Hindlimb muscle (tissue), 1 donor: ENCODE measurements at places on chromosomes 13 and 19.

- no peak for DNase-seq
Measured at GRCh38 chr13:105918842-105919741, 616.4 kb downstream of the EFNB2 start.

DNA sequence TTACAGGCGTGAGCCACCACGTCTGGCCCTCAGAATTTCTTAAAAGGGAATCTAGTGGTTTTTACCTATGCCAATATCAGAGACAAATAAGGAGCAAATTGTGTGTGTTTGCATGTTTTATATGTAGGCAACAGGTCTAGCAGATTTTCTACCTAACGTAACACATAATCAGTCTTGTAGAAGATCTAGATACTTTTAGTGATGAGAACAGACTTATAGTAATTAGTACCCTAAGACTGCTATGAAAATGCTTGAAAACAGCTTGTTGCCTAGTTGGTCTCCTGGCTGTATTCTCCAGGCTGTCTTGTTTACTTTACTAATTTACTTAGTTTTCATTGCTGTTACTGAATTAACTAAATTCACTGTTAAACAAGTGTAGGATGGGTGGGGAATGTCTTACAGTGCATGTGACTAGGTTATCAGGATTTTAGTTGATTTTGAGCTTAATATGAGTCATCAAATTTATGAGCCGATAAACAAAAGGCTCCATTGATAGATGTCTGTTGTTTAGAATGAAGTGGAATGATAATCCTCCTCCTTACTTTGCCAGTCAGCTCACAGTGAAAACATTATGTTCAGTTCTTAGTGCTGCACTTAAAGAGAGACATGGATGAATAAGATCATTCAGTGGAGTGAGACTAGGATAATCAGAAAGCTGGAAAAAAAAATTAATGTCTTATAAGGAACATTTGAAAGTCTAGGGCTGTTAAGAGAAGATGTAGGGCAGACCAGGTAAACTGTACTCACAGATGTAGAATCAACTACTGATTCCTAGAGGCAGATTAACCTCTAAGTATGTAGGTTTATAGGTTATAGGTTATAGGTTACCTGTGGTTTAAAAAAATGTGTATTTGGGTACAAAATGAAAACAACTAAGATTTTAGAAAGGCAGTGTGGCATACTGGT, 22.4 kb downstream of the GTF2F2 start:
- DNase-seq: no peak

DNA sequence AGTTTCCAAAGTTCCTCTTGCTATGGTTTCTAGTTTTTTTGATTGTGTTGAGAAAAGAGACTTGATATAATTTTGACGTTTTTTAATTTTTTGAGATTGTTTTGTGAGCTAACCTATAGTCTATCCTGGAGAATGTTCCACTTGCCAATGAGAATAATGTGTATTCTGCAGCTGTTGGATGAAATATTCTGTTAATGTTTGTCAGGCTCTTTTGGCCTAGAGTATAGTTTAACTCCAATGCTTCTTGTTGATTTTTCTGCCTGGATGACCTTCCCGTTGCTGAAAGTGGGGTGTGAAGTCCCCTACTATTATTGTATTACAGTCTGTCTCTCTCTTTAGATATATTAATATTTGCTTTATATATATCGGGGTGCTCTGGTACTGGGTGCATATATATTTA, 40.0 kb downstream of the RASA3 start:
- no peak for DNase-seq

DNA sequence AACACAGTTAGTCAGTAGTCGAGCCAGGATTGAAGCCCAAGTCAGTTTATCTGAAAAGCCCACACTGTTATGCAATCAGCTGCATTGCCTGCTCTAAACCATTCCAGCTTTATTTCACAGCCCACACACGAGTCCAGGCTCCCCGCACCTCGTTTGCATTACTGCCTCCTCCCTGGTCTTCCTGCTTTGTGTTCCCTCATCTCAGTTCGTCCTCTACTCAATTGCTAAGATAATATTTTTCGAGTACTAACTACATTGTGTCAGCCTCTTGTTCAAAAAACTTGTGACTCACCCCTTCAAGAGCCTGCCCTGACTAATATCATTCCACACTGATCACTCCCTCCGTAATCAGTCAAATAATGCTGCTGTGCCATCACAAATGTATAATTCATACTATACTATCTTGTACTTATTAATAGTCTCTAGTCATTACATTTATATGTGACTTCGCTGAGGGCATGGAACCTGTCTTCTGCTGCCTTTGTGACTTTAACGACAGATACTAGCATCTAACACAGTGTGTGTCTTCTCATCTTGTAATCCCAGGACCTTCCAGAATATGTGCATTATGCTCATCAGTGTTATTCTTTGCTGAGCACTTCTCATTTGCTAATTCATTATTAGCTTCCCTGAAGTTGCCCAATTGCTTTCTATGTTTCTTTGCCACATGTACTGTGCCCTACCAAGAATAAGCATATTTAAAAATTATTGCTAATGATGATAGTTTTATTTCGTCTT, 26.2 kb upstream of the WDFY2 start:
- DNase-seq: no peak

DNA sequence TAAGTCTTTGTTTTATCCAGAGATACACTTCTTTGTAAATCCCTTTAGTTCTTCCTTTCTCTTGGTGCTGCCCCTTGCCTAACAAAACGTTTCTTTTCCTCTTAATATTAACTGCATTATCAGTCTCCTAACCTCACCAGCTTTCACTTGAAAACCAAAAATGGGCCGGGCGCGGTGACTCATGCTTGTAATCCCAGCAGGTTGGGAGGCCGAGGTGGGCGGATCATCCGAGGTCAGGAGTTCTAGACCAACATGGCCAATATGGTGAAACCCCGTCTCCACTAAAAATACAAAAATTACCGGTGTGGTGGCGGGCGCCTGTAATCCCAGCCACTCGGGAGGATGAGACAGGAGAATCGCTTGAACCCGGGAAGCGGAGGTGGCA, 329.8 kb upstream of the MIR17HG start:
- no peak for DNase-seq

GRCh38 chr19:28437390-28438346, 775.3 kb downstream of the UQCRFS1 start:
- no peak for DNase-seq

DNA sequence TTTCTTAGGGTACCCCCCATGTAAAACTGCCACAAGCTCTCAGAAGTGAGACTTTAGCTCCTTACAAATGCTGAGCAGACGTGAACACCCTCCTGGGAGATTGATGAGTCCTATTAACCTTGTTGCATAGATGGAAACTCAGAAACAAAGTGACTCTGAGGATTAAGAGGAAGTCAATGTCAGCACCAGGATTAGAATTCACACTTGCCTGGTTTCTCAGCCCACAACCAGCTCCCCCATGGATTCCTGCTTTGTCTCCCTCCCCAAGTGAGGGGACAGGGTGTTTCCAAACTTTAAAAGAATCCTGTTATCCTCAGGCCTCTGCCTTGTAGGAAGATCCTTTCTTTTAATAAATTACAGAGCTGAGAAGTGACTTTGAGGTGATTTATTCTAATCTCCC, 324.4 kb downstream of the NDFIP2 start:
- no peak for DNase-seq

DNA sequence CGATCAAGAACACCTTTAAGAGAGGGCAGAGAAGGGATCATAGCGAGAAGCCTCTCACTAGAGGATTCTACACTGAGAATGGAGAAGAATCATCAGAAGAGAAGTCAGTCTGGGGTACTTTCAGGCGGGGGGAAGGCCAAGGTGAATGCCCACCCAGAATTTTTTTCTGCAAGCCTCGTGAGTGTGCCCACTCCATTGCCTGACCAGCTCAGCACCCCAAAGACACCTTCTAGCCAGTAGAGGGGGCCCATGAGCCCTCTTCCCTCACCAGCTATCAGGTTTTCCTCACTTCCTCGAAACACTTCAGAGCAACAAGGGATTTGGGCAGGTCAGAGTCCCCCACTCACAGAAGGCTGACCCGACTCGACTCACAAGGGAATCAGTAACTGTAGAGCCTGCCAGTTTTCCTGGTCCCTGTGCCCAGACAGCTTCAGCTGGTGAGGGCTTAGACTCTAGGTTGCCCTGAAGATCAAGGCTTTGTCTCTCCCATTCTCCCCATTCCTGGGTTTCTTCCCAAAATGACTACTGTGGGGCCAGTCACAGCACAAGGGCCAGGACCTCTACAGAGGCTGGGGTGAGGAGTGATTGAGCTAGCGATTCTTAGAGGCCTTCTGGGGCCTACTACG, 18.4 kb downstream of the NLRP13 start:
- DNase-seq: no peak

DNA sequence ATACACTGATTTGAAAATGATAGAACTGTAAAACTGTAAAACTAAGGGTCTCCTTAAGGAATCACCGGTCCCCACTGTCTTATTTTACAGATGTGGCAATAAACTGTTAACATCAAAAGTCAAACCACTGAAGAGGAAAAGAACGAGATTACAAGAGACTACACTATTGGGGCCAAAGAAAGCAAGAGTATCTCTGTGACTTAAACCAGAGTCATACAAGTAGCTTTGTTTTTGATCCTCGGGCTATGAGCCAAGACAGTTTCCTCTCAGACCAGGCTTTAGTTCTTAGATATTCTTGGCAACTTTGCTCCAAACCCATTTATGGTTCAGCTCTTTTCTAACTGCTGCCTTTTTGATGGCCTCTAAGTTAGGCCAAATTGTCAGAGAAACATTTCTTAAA, 113.8 kb downstream of the TBC1D4 start:
- DNase-seq: peak; percentile 25

- DNase-seq: peak; percentile 88
Measured at GRCh38 chr19:37691881-37692504, 27.6 kb downstream of the ZNF607 start.

- no peak for DNase-seq
Measured at GRCh38 chr19:35519291-35519690, 5.8 kb upstream of the DMKN start.

- DNase-seq: no peak
Measured at GRCh38 chr13:45623516-45624090, 8.1 kb upstream of the ERICH6B start.

- peak; percentile 74 for DNase-seq
Measured at GRCh38 chr13:83377491-83377890, 504.8 kb downstream of the SLITRK1 start.

DNA sequence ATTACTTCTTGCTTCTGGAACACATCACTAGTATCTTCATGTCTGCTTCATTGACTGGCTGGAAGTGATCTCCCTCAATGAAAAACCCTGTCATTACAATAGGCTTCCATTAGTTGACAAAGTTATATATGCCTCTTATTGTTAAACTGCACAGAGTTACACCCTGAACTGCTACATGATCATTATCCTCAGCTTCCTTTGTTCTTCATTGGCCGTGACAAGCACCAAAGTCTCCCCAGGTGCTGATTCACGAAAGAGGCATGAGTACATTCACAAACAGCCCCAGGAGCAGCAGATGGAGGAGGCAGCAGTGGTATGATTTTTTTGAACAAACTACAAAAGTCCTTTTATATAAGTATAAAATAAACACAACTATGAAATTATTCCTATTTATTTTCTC, 51.4 kb downstream of the VWA8 start:
- no peak for DNase-seq

- no peak for DNase-seq
Measured at GRCh38 chr13:107117327-107118012, 549.5 kb upstream of the ARGLU1 start.

DNA sequence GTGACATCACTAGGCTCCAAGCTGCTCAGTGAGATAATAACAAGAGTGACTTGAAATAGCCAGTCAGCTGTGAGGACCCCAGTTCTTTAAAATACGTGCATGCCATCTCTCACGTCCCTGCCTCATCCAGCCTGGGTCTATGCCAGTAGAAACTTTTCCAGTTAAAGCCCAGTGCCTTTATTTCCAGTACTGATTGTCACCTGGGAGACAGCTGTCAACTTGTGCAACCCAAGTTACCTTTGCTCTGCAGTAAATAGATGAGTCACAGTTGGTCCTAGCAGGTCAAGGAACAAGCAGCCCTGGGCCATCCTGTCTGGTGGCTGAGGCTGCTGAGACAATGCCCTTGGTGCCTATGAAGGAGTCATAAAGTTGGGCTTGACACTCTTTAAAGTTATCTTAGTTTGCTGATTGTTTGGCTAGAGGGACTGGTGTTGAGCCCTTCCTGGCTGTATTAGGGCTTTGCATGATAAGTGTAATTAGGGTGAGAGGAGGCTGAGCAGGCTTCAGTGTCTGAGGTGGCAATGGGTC, 228.7 kb downstream of the LACC1 start:
- no peak for DNase-seq

- DNase-seq: peak; percentile 79
Measured at GRCh38 chr13:43303033-43303729, 279.8 kb downstream of the DNAJC15 start.

GRCh38 chr19:9205501-9206113, 13.8 kb downstream of the OR7D4 start:
- peak; percentile 63 for DNase-seq
